CD4-positive, alpha-beta T cell treated with Interleukin-15 for 4 hours (primary cell): ENCODE measurements at places on chromosomes 1 and 21.

DNA sequence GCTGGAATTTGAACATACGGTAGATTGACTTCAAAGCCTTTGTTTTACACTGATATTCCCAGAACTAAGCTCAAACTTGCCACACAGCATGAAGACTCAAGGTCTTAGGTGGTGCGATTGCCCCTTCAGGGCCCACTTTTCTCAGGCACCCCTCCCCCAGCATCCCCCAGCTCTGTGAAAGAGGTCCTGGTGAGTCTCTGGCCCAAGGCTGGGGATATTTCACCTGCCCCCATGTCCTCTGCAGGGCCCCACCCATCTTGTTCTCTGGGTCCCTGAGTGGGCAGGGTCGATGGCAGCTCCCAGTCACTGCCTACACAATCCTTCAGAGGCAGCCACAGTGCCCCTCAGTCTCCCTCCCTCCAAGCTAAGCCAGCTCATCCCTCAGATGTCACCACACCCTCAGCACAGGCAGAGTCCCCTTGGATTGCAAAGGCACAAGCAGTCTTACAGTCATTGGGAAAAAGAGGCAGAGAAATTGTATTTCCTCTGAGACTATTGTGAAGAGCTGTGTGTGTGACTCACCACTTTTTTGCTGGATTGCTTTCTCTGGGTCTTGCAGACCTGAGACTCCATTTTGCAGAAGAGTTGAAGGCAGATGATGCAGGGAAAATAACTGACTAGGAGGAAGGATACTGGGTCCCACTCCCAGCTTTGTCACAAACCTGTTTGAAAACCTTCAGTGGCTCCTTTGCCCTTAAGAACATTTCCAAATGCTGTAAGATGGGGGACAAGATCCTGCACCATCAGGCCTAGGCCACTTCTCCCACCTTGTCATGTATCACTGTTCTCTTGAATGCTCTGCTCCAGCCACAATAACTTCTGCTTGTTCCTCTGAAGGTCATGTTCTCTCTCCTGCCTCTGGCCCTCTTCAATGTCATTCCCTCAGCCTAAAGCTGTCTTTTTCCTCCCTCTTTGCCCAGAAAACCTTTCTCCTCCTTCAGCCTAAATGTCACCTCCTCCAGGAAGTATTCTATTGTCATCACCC is 119.1 kb upstream of the GRIK3 start:
- no peak for DNase-seq

GRCh38 chr1:116940814-116941599 is 31.3 kb downstream of the PTGFRN start:
- no peak for DNase-seq

GRCh38 chr1:38500352-38500751 is 359.2 kb downstream of the RRAGC start:
- no peak for DNase-seq

DNA sequence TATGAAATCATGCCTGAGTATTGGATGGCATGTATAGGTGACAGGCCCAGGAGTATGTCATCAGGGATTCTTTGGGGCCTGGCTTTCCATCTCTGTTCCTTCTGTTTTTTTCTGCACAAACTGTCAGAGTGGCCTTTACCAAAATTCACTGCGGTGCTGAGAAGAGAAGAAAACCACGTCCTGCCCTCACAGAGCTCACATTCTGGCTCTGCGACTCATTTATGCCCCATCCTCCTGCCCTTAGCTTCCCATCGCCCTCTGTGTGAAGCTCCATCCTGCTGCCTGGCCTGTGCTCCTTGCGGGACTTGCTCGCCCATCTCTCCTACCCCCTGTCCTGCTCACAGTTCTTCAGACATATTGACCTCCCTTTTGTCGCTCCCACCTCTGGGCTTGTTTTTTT is 73.4 kb downstream of the HUNK start:
- no peak for DNase-seq

- DNase-seq: no peak
Observed at GRCh38 chr1:169390303-169390702, 22.3 kb downstream of the BLZF1 start.

DNA sequence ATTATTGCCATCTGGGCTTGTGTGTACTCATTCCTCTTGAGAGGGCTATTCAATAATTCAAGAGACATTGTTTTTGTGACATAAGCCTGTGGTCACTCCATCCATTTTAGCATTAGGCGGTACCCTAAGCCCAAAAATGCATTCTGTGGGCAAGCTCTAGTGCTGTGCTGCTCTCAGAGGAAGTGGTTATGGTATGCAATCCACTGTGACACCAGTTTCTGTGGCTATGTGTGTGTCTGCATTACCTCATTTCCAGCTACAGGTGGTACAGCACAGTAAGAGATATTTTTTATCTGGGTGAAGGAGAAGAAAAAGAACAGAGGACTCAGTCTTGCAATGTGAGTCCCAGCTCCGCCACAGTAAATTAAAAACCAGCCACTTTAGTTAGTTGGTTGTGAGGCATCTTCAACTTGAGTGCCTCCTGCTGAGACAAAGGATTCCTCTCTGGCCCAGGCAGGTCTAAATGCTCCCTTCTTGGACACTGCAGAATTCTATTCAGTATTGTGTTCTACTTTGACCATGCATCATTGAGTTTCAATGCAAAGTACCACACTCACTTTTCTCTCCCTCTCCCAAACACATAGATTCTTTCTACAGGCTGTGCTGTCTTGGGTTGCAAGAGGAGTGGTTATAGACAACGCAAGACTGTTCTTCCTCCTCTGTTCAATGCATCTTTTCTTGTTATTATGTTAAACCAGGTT is 777.8 kb upstream of the BRINP3 start:
- no peak for DNase-seq

DNA sequence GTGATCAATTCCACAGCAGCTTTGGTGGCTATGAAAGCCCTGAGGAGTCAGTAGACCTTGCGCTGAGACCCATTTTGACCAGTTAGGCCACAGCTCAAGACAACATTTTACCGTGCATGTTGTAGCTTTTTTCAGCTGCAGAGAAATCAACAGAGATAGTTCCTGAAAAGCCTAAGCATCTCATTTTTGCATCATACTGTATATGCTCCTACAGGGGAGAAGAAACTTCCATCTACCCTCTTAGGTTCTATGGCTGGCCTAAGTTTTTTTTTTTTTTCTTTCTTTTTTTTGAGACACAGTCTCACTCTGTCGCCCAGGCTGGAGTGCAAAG is 24.8 kb upstream of the EYA3 start:
- DNase-seq: no peak

DNA sequence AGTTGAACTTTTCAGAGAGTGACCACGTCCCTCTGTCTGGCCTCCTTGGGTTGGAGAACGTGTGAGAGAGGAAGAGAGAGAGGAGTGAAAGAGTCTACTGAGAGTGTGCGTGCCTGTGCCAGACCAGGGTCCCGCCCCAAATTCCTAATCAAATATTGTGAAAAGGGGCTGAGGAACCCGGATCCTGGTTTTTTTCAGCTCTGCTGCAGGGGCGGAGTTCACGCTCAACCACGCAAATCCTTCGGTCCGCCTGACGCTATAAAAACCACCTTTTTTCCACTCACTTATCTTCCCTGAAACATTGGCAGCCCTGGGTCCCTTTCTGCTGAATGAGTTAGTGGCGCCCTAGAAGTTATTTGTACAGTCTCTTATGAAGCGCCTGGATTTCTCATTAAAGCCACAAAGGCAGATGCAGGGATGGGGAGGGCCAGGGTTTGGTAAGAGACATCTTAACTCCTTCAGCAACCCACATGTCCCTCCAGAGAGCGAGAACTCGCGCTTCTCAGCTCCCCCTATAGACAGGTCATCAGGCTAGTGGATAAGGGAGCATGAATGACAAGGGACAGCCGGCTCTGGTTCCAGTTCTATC is at the start of gene FMOD:
FMOD (minus strand) TSS at position 86 of the 589 bp plus-strand sequence. CDS start 2,852 bp downstream, outside the sequence.
- no peak for DNase-seq

DNA sequence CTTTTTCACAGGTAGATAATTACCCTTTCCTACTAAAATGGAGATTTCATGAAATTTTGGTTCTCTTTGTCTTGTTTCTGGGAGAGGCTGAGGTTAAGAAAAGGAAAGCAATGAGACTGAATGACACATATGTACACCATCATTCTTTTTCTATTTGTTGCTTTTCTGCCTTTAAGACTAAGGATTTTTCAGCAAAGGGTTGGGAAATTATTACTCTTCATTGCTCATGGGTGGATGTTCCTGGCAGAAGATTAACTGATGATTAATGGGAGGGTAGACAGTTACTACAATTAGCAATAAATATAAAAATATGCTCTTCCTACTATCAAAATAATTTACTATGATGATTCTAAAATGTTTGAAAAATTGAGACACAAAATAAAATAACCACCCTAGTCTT is 316.5 kb upstream of the USP24 start:
- no peak for DNase-seq

- DNase-seq: no peak
Observed at GRCh38 chr21:14957836-14958235, 107.0 kb downstream of the NRIP1 start.
